ENCODE measurements at places on chromosomes 2 and 18.

- DNase-seq, result no peak
These were observed 334.0 kb downstream of the TRIB2 start for GRCh38 chr2:13050764-13051163.

DNA sequence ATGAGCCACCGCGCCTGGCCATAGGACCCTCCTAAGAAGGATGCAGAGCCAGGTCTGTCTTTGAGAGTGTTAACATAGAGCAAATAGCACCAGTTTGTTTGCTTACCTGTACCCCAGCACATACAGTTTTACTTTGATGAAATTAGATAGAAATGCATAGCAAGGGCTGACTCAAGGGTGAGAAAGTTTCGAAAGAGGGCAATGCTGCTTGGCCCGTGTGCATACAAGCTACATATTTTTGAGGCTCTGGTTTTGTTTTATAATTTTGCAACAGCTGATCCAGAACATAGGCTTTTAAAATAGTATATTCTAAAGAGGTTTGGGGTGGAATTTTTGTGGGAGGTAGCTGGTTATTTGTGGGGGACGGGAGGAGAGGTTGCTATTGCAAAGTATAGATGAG is 151.7 kb downstream of the MCFD2 start:
- no peak for DNase-seq

DNA sequence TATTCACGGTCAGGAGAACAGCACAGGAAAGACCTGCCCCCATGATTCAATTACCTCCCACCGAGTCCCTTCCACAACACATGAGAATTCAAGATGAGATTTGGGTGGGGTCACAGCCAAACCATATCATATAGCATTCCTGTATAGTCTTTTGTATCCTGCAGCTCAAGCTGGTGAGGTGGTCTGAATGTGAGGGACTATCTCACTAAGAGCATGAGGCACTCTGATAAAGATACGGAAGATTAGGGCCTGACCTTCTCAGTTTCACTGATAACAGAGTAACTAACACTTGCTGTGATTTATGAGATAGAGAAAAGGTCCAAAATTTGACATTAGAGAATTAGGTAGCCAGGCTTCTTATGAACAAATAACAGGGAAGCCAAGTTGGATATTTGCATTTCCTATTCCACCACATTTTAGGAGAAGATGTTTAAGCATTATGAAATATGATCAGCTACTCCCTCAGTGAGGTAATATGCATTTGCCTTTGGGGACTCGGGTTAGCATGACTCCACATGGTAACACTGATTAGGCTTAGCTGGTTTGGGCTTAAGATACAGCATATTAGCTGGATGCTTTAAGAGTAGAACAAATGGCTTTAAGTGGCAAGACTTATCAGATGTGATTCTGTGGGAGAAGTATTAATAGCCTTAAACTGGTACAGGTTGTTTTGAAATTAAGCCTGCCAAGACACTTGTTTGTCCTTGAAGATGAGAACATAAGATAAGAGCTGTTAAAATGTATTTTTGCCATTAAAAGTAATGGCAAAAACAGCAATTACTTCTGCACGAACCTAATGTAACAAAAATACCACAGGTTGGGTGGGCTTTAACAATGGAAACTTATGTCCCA is 106.9 kb upstream of the MSTN start:
- DNase-seq, result no peak

DNA sequence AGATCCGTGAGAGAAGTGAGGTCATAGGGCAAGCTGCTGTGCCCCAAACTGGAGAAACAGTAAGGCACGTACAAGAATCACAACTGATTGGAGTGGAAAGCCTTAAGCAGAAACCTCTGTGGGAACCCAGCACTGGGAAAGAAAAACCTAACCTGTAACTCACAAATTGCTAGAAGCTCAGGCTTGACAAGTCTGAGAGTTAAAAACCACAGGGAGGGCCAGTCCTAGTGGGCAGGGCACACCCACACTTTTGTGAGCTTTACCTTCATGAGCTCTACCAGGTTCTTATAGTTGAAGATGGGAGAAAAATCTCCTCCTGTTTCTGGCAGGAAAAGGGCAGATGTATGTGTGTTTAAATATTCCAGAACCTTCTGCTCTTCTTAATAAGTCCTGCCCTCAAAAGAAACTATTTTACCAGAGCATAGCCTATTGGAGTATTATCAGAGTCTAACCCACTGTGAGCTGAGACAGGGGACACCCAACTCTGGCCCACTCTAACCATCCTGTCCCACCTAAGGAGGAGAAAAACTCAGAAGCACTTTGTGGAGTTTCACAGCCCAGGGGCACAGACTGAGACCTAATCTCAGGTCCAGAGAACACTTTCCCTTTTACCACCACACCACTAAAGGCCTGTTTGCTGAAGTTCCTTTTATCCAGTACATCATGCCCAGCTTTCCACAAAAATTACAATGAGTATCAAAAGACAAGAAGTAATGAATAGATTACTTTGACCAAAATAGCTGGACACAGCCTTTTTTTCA is 1265.7 kb upstream of the CHAC2 start:
- DNase-seq, result no peak

DNA sequence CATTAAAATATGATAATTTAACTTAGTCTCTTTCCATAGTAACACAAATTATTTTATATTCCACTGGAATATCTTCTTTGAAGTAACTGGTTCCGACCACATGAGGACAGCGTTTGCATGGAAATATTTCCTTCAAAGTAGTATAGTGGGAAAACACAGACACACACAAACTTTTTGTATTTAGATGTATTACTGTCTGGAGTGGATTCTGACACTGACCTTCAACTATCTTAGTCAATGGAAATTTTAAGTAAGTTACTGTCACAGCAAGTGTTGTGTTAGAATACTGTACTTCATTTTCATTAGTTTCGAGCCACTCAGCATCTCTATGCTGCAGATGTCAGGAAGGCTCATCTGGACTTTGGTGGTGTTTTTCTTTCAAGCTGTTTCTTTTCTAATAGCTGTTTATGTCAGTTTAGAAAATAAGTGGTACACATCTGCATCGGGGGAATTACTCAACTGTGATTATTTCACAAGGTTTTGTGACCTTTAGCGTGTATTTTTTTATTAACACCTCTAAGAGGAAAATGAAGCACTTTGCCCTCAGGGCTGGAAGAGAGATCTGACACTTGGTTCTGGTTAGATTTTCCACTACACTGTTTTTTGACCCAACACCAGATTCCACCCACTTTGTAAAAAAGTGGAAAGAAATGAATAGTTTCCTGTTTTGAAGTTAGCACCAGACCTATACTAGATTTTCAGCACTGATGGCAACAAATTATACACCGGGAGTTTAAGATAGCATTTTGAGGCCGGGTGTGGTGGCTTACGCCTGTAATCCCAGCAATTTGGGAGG is 18.9 kb upstream of the THOC1 start:
- no peak for DNase-seq

DNA sequence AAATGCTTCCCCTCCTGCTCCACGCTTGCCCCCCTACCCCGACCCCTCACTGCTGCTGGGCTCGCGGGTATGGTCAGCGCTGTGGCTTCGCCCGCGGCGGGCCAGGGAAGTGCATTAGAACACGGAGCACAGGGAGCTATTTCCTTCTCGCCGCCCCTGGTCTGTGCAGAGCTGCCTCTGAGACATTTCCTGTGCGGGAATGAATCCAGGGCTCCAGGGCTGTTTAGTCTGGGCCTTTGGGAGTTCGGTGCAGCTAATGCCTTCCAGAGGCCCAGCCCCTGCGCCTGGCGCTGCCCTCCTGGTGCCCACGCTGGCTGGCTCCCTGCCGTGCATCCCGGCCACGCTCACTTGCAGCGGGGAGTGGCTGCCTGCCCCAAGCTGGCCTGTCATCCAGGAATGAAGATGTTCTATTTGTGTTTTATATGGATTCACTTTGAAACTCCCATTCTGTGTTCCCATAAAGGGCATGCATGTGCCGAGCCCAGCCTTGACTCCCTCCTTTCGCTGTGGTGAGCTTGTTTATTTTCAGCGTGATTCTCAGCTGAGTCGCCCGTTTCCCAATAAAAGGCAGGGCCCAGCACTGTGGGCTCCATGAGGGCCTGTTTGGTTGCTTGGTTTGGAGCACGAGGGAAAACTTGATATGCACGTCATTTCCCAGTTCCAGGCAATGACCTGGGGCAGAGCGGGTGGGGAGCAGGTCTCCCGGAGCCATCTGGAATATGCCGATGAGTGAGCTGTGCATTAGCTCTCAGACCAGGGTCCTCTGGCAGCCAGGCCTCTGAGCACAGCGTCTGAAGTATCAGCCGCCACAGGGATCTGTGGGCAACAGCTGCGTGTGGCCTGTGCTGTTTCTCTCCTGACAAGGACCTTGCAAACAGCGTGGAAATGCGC is 42.7 kb downstream of the SH3RF3 start:
- no peak for DNase-seq

- DNase-seq, result no peak
These were observed 17.3 kb upstream of the B3GNT7 start for GRCh38 chr2:231378026-231378722.

DNA sequence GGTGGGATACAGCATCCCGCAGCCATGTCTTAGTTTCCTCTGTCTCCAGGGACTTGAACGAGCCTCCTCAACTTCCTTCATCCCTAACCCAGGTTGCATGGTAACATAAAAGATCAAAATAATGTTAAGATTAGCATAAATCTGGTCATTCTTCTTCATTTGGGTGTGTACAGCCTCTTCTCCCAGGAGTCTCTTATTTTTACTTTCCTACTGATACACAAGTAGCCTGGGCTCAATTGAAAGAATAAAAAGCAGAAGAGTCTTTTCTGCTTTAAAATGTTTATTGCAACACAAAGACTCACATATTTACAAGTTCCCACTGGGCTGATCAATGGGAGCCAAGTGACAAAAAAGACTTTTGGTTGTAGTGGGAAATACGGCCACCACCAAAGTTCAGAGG is 137.9 kb upstream of the PID1 start:
- DNase-seq, result no peak

DNA sequence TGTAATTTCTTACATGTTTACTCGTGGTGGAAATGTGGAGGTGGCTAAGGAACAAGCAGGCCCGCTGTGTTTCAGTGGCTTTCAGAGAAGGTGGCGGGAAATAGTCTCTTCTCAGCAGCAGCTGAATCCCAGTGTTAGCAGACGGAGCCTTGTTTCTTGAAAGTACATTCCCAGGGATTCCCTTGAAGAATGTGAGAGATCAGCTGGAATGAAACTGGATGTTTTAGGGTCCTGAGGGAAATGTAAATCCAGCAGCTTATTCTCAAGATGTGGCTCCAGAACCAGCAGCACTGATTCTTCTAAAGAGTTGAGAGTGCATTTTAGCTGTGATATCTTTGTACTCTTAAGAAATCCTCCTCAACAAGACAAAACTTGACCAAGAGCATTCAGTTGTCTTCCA is 59.1 kb downstream of the CDC42EP3 start:
- no peak for DNase-seq

DNA sequence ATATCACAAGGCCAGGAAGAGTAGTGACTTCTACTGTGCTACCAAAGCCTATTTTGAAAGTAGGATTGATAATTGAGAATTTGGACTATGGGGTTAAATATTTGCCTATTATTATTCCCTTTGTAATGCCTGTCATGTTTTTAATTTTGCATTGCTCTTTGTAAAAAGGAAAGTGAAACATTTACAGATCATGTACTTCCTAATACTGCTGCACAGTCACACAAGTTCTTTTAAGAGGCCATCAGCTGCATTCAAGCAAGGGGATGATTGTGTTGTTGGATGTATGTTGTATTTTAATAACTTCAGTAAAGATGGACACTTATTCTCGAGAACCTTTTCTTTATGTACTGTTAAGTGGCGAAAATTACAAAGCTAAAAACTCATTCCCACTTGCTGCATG is 70.1 kb downstream of the PLEKHA3 start:
- no peak for DNase-seq

DNA sequence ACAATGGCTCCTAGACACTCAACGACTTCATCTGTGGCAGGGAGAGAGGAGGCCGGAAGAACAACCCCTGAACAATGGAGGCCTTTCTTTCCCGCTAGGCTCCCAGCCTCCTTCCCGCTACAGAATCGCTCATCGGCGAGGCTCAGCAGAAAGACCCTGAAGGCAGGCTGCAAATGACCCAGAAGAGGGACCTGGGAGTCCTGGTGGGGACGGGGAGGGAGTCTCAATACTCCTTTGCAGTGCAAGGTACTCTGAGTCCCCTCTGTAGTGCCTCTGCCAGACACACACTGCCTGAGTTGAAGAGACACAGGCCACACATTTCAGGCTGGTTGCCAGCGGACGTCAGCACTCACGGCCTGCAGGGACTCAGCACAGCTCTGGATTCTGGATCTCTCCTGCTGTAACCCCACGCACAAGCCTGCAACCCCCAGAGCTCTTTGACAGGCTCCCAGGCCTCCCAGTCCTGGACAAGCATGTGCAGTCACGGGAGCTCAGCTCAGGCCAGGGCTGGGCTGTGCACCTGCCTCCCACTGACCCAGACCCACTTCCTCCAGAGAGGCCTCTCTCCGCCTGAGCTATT is 6.1 kb downstream of the GPR17 start:
- DNase-seq, result no peak

- DNase-seq, result no peak
These were observed 5.8 kb upstream of the CNDP1 start for GRCh38 chr18:74528478-74528877.

DNA sequence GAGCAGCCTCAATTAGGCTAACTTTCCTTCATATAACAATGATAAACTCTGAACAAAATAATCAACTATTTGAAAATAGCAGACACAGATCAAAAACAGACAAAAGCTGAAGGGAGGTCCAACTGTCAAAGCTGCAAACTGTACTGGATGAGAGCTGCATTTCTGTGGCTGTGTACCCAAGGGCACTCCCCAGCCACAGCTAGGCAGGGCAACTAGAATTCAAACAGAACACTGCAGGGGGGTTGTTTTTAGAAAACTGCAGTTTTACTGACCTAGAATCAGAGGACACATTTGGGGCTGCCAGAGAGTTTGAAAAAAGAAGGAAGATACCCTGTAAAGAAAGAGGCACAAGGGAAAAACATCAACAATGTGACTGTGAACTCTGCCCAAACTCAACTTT is 56.8 kb downstream of the SMAD2 start:
- no peak for DNase-seq

DNA sequence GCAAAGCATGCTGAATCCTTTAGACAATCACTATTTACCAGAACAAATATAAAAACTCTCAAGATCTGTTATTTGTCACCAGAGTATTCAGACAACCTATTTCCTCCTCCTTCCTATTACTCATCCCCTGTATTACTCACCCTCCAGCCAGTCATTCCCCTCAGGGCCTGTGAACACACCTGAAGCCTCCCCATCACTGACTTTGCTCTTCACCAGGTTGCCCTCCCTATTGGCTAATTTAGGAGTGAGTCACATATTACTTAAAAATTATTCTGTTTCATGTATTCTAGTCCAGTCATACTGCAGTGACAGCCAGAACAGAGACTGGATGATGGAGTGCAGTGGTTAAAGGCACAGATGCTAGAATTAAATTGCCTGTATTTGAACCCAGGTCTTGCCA is 3.7 kb upstream of the ATG16L1 start:
- DNase-seq, result no peak

DNA sequence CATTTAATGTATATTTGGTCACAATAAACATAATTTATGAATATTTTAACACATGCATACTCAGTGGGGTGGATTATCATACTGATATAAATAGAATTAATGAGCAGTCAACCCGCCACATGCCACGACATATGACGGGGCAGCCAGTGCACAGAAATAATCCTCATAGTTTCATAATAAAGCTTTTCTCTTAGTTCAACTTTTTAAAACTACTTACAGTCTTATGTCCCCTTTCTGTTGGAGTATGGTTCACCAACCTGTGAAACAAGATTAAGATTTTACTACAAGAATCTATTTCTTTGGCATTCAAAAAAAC is 75.6 kb upstream of the ETAA1 start:
- DNase-seq, result no peak

Data from endodermal cell (in vitro differentiated cells).